ENCODE measurements at places on chromosomes 12 and 14.

- no peak for DNase-seq
These were observed 18.2 kb upstream of the PPFIBP1 start for GRCh38 chr12:27505761-27506160.

GRCh38 chr14:103061482-103061976 is 4.2 kb upstream of the CDC42BPB start:
- DNase-seq = no peak

DNA sequence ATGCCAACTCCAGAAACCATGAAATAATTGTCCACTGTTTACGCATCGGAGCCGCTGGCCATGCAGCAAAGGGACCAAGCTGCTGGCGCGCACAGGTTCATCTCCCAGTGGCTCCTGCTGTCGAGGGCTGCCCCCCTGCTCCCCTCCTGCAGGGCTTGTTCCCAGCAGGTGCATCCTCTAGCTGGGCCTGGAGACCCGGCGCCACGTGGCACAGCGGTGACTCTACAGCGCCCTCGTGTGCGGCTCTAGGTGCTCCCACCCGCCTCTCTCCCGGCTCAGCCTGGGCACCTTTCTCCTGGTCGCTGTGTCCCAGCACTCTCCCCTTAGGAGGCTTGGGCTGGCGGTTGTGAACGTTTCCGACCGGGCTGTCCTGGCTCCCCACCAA is 37.5 kb upstream of the INF2 start:
- no peak for DNase-seq

DNA sequence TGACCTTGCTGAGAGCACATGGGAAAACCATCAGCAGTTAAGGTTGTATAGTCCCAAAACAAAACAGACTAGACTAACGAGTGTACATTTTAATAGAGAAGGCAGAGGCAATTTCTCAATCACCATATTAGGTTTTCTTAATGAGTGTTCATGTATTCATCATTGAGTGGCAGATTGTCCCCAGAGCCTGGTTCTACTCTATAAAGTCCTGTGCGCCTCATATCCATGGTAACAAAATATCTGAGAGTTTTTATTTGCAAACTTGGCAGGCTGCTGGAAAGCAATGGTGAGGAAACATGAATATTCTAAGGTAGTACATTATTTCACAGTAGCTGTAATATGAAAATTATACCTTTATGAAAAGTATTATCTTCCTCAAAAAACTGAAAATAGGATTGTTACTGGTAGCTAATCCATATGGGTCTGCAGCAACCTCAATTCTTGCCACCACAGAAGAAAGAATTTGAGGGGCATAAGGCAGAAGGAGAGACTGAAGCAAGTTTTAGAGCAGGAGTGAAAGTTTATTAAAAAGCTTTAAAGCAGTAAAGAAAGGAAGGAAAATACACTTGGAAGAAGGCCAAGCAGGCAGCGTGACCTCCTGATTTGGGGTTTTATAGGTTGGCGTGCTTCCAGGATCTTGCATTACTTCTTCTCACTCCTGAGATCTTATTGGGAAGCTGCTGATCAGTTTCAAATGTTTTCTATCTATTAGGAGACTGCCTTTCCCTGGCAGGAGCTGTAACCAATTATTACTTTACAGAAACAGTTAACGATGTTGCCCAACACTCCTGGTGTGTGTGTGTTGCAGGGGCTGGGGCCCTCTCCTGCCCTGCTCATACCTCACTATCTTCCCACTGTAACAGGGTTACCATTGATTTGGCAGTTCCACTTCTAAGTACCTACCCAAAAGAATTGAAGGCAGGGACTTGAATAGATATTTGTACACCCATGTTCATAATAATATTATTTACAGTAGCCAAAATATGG is 154.0 kb upstream of the NUDT4 start:
- DNase-seq = no peak

- no peak for DNase-seq
These were observed 405.1 kb upstream of the FOXG1 start for GRCh38 chr14:28361486-28361885.

All from KBM-7 (cell line).